T follicular helper cell (primary cell): ENCODE measurements at places on chromosomes 1 and 21.

DNA sequence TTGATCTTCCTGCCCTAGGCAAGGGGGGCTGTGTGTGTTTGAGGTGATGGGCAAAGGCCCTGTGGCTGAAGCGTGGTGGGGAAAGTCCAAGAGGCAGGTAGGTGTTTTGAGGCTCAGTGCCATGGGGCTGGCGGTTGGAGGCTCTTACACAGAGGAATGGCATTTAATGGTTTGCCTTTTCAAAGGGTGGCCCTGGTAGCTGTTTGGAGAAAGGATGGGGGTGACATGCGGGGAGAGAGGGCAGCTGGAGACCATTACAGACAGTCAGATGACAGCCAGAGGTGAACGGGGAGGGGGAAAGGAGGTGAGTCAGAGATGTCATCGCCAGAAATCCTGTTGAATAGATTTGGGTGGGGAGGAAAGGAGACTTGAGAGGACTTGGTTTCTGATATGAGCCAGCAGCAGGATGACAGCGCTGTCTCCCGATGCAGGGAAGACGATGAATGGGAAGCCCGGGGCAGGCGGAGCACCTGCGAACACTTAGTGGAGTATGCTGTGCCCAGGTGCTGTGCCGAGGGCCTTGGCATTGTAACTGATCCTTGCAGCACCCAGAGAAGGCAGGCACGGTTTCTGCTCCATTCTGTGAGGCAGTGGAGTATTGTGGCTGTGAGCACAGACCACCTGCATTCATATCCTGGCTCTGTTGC lies 56.3 kb downstream of the MAN1C1 start:
- no peak for DNase-seq

GRCh38 chr1:210702506-210702905 lies 373.8 kb downstream of the HHAT start:
- DNase-seq, result no peak

- DNase-seq, result no peak
These were observed 5.7 kb downstream of the TNNT2 start for GRCh38 chr1:201371792-201372191.

- no peak for DNase-seq
These were observed 38.9 kb downstream of the DMAP1 start for GRCh38 chr1:44251989-44252671.

DNA sequence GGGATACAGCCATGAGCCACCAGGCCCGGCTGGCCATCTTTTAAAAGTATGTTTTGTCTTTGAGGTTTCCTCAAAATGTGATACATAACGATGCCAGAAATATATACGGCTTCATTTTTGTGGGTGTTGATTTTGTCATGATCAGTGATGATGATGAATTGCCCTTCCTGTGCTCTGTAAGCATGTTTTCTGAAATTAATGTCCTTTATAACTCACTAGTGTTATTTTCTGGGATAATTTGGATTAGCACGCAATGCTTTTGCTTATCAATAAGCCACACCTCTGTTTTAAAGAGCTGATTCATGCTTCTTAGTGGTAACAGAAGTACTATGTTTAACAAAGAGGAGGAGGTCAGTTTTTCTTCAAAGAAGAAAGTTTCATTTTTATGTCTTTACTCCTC lies 25.6 kb downstream of the PHACTR4 start:
- DNase-seq, result no peak

GRCh38 chr1:167674156-167674555 lies 44.1 kb downstream of the RCSD1 start:
- no peak for DNase-seq

DNA sequence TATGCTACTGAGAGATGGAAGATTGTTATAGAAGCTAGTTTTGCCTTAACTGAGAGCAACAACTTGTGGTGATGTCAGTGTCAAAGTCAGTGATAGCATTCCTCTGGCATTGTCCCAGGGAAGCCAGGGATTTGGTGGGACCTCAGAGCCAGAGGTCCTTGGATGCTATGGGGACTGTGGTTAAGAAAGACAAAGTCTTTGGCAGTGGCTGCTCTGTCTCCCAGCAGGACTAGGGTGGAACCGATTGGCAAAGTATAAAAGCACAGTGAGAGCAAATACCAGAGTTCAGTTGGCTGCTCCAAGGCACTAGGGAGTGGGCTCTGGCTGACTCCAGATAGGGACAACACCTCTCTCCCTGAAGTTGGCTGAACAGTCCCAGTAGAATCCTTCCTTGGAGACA lies 104.8 kb downstream of the GDAP2 start:
- no peak for DNase-seq

GRCh38 chr1:66699213-66699612 lies 53.0 kb upstream of the DYNLT5 start:
- no peak for DNase-seq

- no peak for DNase-seq
These were observed 210.7 kb upstream of the TMPRSS15 start for GRCh38 chr21:18614303-18614702.

DNA sequence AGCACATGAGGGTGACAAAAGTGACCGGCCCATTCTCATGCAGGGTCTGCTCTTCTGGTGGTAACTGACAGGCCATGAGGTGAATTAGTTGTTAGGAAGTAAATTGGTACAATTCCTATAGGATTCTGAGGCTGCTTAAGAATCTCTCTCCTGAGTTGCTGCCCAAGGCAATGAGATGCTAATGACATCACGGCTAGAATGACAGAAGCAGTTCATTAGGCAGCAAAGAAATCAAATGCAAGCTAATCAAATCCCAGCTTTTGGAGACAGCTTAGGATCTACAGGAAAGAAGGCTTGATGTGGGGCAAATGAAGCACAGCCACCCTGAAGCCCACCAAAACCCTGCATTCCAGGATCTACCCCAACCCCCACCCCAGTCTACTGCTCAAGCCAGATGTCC lies 265.2 kb downstream of the ASTN1 start:
- no peak for DNase-seq

DNA sequence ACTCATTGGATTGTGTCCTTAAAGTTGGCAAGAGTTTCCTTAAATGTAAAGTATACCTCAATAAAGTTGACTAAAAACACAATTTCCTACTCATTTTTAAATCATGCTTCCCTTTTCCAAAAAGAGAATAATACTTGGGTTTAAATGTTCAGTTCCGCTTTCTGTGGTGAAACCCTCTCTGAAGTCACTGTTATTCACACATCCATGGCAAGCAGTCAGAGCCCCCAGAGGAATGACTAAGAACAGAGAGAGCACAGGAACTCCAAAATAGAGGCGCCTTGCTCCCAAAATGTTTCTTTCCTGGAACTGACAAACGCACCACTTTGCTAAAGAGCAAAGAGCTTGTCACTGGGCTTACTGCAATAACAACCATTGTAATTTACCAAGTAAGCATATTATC lies 142.5 kb downstream of the TIAM1 start:
- DNase-seq, result no peak

GRCh38 chr1:2991753-2992495 lies 29.3 kb upstream of the ACTRT2 start:
- DNase-seq, result no peak

- no peak for DNase-seq
These were observed 455.1 kb downstream of the SMYD3 start for GRCh38 chr1:246051909-246052518.

- no peak for DNase-seq
These were observed 57.8 kb upstream of the C1orf53 start for GRCh38 chr1:197844651-197845050.
